H4 (cell line): ENCODE measurements at places on chromosomes 7 and 10. TPM values are rescaled to one million over a fixed set of nuclear protein-coding genes. Genes with fewer than 3 reads are reported as not detected.

GRCh38 chr7:147513451-147513850 is 1077.1 kb upstream of the C7orf33 start:
- DNase-seq: no peak

GRCh38 chr7:130160023-130160422 is 45.2 kb downstream of the TMEM209 start:
- DNase-seq: no peak

GRCh38 chr7:92815412-92815811 is 21.0 kb downstream of the CDK6 start:
- DNase-seq: no peak

- no peak for DNase-seq
These were observed 53.3 kb downstream of the C10orf90 start for GRCh38 chr10:126617208-126617607.

DNA sequence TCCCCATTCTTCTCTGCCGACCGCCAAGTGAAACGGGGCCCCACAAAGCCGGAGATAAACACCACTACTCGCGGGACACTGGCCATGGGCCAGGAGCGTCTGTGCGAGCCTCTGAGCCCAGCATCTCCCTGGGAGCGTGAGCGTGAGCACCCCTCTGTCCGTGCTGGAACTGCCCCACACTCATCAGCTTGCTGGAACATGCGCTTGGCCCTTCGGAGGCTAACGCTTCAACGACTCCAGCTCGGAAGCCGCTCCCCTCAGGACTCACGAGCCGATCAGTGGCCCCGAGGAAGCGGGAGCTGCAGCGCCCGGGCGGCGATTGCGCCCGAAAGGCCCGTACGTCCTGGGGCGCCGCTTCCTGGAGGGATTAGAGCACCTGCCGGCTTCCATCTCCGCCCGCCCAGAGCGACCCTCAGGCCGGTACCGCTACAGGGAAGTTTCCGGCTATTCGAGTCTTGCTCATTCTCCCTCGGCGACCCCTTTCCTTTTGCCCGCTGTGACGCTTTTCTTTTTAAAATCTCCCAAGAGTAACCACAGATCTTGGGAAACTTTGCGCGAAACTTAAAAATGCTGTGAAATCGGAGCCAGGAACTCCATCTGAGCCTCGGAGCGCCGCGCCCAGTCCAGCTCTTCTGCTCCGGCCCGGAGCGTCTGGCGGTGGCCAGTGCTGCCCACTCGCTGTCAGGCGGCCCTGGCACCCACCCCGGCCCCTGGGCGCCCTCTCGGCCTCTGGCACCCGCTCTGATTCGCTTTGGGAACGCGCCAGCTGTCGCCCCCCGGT is 1.0 kb downstream of the TLL2 start:
- no peak for DNase-seq

The SLC26A3 gene
- total RNA-seq: not detected in 2 replicates

DNA sequence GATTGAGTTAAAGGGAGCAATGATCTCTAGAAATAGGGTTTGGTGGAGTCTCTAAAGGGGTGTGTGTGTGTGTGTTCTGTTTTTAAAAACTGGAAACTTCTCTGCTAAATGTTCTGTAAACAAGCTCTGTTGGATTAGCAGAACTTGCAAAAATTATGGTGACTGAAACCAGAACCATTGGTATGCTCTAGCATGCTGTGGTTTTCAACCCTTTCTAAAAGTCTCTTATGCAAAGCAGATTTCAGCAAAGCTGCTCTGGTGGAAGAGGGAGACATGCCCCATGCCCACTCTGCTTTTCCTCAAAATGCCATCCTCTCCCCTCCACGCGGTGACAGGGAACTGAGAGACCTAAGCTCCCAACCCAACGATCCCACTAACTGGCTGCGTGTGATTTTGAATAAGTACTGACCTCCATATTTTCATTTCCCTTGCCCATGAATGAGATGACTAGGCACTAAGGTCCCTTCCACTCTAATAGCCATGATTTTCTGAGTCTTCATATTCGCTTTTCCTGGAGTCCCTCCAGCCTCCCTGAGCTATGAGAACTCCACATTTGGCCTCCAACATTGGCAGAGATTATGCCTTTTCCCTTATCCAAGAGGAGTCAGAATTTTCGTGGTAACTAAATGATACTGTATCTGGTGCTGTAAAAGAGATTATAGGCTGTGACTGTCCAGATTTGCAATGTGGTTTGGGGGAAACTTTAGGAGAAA is 117.3 kb upstream of the PALS2 start:
- DNase-seq: peak; percentile 68

GRCh38 chr7:22375359-22376048 is 18.6 kb upstream of the RAPGEF5 start:
- DNase-seq: no peak

DNA sequence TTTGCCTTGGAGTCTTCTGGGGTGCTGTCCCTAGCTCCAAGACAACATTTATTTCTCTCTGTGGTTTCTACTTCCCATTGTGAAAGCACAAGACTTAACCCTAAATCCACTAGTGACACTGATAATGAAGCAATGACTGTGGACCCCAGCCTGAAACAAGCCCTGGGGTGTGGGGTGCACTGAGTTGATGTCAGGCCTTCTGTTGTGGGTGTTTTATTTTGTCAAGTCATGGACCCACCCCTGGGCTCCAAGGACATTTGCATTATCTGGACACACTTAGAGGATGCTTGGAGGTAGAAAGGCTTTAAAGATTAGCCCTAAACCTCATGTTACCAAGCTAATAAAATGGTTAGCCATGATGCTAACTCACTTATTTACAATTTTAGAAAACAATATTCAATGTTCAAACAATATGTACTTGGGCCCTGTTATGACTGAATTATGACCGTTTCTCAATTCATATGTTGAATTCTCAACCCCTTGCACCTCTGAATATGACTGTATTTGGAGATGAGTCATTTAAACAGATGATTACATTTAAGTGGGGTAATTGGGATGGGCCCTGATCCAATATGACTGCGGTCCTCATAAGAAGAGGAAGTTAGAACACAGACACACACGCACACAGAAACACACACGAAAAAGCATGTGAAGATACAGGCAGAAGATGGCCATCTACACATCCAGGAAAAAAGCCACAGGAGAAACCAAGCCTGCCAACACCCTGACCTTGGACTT is 137.2 kb upstream of the IGFBP3 start:
- peak; percentile 57 for DNase-seq

The PDE6C gene
- total RNA-seq: not detected in 2 replicates

GRCh38 chr10:124693801-124694416 is 50.3 kb downstream of the FAM53B start:
- DNase-seq: no peak

DNA sequence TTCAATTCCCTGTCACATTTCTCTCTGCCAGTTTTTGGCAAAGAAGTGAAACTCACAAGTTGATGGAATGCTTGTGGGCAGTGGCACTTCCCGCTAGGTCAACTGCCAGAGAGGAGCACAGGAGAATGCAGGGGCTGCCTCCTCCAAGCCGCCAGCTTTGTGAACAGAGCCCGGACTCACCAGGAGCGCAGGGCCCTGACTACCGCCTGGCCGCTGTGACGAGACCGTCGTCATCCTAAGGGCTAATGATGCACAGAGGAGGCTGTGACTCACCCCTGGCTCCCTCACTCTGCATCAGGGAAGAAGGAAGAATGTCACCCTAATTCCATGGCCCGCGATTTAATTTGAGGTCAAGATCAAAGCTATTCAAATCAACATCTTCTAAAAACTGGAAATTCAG is 123.9 kb downstream of the TAX1BP1 start:
- DNase-seq: peak; percentile 98

- no peak for DNase-seq
These were observed 33.4 kb downstream of the TNS3 start for GRCh38 chr7:47548546-47548945.

GRCh38 chr10:16686054-16686902 is 130.9 kb downstream of the RSU1 start:
- DNase-seq: no peak

DNA sequence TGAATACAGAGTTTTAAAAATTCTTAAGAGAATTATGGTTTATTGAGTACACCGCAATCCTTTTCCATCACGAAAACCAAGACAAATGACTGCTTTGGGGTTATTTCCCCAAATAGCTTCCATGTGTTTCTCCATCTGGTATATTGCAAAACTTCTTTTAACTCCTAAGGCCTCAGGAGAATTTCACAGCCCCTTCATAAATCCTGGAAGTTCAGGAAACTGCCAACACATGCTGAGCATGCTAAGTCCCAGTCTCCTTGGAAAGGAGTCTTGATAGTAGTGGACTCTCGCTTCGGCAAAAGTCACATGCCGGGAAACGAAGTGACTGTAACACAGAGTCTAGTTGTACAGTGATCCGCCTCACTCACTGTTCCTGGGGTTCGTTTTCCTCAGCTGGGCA is 88.1 kb upstream of the RSU1 start:
- DNase-seq: no peak

The GPRIN2 gene
- total RNA-seq: not detected in 2 replicates

DNA sequence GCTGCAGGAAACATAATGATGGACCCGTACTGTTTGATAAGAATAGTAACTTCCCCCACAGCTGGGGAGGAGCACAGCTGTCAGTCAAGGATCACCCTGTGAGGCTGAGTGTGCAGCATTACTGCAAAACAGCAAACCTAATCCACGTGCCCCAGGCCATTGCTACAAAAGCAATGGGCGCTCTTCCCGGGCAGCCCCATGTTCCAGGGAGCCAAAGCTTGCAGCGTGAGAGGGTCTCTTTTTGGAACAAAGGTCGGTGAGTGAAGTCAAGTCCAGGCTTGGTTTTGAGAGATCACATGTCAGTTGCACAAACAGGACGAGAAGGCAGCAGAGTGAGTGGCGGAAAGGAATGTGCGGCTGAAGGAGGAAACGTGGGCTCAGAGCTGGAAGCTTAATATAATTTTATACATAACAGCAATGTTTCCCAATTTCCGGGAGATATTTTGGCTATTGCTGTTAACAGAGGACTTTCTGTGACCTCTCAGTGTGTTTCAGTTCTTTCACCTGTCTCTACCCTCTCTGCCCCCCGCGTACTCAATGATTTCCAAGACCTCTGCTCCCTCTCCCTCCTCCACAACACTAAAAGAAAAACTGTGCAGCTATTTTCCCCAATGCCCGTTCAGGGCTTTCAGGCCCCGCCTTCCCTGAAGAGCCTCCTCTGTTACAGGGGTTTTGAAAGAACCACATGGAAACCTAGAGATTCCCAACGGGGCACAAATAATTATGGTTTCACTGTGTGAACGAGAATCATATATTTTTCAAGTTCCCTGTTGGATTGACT is 128.9 kb downstream of the MTPAP start:
- DNase-seq: no peak

GRCh38 chr7:117645481-117646165 is 165.8 kb downstream of the CFTR start:
- peak; percentile 80 for DNase-seq

DNA sequence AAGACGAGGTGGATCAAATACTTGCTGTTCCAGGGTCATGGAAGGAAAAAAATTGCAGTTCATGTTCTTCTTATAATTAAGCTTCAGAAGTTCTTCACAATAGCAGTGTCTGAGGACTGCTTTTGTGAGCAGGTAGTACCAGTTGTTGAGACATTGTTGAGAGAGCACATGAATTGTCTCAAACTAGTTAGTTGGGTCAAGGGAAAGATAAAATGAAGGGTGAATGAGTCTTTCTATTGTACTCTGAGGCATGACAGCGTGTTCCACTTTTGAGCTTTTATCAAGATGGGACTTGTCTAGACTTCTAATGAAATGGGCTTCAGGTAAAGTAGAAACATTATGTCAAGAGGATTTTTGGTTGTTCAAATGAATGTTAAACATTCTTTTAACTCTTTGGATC is 26.0 kb downstream of the KAT6B start:
- DNase-seq: no peak

DNA sequence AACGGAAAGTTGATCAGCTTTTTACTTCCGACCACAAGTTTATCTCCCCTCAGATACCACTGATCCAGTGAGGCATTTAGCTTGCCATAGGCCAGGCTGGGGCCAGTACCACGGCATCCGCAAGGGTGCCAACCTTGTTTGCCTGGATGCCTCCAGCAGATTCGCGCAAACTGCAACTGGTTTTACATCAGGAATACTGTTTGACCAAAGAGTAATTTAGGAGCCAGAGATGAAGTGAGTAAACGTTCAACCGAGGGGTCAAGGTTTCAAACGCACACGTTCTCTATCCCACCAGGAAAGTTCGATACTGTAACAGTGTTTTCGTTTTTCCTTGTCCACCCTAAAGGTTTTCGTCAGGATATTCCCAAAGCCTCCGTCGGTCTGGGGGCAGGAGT is 266 bp upstream of the MDFIC start:
- DNase-seq: no peak

DNA sequence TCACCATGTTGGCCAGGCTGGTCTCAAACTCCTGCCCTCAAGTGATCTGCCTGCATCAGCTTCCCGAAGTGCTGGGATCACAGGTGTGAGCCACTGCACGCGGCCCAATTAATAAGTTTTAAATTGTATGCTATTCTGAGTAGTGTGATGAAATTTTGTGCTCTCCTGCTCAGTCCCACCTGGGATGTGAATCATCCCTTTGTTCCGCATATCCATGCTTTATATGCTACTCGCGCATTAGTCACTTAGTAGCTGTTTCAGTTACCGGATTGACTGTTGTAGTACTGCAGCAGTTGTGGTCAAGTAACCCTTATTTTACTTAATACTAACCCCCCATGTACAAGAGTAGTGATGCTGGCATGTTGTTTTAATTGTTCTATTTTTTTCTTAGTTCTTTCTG is 47.3 kb upstream of the OIT3 start:
- peak; percentile 31 for DNase-seq

The NANOS1 gene
- total RNA-seq: 4.7 and 6.7 TPM in 2 replicates

The PGAM2 gene
- total RNA-seq: not detected in 2 replicates

DNA sequence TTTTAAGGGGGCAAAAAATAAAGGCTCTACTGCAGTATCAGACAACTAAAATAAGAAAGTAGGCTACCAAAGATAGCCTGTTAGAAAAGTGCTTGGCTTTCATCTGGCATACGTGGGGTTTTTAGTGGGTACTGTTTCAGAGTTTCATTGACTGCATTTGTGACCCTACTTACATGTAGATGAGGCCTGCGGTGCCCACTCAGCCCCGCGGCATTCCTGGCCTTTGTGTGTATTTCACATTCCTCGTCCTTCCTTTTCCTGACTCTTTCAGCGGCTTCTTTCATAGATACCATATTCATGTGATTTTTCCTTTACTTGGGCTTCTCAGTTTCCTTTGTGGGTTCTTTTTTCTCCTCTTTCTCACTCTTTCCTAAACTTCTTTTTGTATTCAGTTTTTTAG is 50.7 kb downstream of the UBE3C start:
- DNase-seq: no peak

GRCh38 chr7:95649546-95649945 is 53.2 kb upstream of the PDK4 start:
- no peak for DNase-seq

The ASZ1 gene
- total RNA-seq: 0.14 TPM in 1 of 2 replicates, not detected in the other

The DNAJC1 gene
- 11.4 and 13.2 TPM in 2 replicates for total RNA-seq

GRCh38 chr10:75875740-75876139 is 444.3 kb downstream of the LRMDA start:
- DNase-seq: no peak

GRCh38 chr7:41837916-41838315 is 135.0 kb upstream of the INHBA start:
- no peak for DNase-seq

GRCh38 chr7:111363099-111363498 is 199.2 kb downstream of the IMMP2L start:
- DNase-seq: no peak

The CXCL12 gene
- 0.06 and 0.77 TPM in 2 replicates for total RNA-seq

The IPMK gene
- total RNA-seq: 4.9 and 7.8 TPM in 2 replicates

The HTR5A gene
- not detected in 2 replicates for total RNA-seq
